Left lung (tissue), 14 donors: ENCODE measurements at places on chromosomes 2 and 18. TPM values are rescaled to one million over a fixed set of nuclear protein-coding genes. Genes with fewer than 3 reads are reported as not detected.

DNA sequence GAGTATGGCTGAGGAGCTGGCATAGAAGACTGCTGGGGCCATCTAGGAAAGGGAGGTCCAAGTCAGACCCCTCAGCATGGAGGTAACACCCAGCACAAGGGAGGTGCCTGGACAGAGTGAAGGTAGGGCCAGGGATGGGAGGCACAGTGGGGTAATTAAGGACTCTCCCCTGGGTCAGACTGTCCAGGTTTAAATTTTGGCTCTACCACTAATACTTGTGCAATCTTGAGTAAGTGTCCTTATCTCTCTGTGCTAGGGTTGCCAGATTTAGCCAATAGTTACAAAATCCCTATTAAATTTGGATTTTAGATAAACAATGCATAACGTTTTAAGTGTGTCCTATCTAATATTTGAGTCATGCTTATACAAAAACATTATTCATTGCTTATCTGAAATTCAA, 109.5 kb downstream of the LOXHD1 start:
- H3K27ac ChIP-seq: no peak overlapping the region
- no peak for DNase-seq
- H3K36me3 ChIP-seq: no peaks in the 10 kb centered on the region
- no peaks in the 10 kb centered on the region for H3K27me3 ChIP-seq
- H3K4me1 ChIP-seq: no peaks in the 10 kb centered on the region
- no peak overlapping the region for H3K4me3 ChIP-seq

DNA sequence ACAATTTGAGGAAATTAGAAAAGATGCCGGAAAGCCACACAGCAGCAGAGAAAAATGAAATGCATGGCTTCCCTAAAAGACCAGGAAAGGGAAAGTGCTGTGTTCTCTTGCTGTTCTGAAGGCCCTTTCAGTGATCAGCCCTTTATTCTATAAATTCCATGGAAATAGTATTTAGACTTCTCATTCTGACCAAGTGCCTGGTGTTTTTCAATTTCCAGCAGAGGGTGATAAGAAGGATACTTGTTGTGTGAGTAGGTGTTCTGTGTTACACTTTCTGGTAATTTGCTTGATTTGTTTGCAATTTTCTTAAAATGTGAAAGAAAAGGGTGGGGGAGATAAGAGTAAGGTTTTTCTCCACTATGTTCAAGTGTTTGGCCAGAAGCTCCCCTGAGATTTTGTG, 504.5 kb downstream of the IRS1 start:
- H3K4me1 ChIP-seq: no peaks in the 10 kb centered on the region
- H3K27me3 ChIP-seq: no peaks in the 10 kb centered on the region
- no peak for DNase-seq
- H3K36me3 ChIP-seq: no peaks in the 10 kb centered on the region
- no peak overlapping the region for H3K4me3 ChIP-seq

DNA sequence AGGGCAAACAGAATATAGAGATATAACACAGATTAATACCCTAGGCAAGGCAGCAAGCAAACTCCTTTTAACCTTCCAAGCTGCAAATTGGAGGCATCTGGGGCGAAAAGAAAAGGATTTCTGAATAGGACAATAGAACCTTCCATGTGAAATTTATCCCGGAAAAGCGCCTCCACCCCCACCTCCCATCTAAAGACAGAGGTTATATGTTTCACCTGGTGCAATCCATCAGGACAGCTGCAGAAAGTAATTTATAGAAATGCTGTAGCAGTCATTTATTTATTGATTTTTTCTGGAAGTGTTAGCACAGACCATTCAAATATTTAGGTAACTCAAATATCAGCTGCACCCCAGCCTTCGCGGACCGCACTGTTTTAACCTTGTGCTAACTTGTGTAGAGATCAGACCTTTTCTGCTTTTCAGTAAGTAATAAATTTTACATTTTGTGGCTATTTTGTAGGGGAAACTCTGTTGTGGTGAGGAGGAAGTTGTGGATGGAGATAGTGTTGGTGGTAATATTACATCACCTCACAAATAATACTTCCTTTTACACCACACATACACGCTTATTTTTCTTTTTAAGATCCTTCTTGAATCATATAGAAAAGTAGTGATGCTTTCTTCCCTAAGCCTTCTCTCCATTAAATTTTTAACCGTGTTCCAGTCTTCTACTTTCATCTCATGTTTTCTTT, 919.3 kb upstream of the CDH2 start:
- no peak for DNase-seq
- H3K36me3 ChIP-seq: no peaks in the 10 kb centered on the region
- H3K4me3 ChIP-seq: no peak overlapping the region
- no peak overlapping the region for H3K27ac ChIP-seq
- H3K27me3 ChIP-seq: no peaks in the 10 kb centered on the region
- no peaks in the 10 kb centered on the region for H3K4me1 ChIP-seq

CRACDL gene
- 6.9 TPM for polyA plus RNA-seq

FAM168B gene
- polyA plus RNA-seq: 86.0 TPM
